ENCODE measurements at places on chromosomes 7 and 10.
A peak's percentile ranks its signal among the peaks of the same experiment; 100 is the strongest.

- no peak for DNase-seq
Measured at GRCh38 chr7:94512735-94513564, 3.3 kb downstream of the CASD1 start.

- DNase-seq: no peak
Measured at GRCh38 chr10:15747632-15748031, 27.9 kb upstream of the ITGA8 start.

DNA sequence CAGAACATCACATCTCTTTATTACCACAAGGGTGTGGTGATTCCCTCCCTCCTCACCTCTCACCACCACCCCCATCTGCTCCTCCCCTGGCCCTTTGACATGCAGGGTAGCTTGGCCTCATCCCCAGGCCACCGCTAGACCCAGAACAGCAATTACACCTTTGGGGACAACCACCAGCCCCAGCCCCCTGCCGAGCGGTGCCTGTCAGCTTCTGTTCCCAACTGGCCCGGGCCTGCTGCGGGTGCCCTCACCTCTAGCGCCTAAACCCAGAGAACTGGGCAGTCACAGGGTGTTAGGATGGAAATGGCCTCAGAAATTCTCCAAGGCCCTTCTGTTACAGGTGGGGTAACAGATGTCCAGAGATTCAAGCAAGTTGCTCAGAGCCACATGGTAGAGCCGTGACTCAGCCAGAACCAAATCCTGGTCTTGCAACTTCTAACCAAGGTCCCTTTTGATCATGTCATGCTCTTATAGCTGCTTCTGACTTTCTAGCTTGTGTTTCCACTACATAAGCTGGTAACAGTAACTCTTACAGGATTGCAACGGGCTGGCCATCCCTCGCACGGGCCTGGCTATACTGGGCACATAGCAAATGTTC, 78.0 kb downstream of the PRKAG2 start:
- DNase-seq: no peak

- no peak for DNase-seq
Measured at GRCh38 chr7:11078247-11078834, 104.7 kb downstream of the PHF14 start.

DNA sequence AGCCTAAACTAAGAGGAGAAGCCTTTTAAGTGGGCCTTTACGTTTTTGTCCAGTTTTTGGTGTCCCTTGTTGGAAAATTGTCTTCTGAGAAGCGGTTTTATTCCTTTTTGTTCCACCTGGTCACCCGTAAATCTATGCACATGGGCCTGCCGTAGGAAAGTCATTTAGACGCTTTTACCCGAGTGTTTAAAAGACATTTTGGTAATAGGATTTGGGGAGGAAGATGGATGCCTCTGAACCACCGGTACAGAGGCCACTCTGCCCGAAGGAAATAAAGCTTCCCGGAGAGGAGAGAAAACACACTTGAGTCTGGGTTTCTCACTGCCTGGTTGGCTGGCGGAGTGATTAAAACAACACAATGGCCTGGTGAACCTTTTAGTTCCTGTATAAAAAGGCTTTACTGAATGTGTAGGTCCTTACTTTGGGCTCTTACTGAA, 760 bp downstream of the THNSL1 start:
- DNase-seq: peak; percentile 2

DNA sequence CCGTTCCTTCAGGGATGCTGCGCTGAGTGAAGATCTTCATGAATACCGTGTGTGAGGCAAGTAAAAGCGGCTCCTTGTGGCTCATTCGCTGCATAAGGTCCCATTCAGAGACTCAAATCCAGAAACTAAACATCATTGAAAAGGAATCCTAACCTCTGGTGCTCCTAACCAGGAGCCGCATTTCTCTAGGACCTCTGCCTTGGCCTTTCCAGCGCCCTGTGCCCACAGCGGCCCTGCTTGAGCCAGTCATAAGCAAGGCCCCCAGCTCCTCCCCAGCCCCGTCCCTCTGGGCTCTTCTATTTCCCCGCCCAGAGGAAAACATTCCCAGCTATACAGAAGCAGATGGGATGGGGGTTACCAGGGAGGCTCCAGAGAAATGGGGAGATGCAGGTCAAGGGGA, 42.6 kb upstream of the INSIG1 start:
- DNase-seq: no peak

GRCh38 chr10:110008518-110009339, 945 bp downstream of the ADD3 start:
- peak; percentile 29 for DNase-seq

- no peak for DNase-seq
Measured at GRCh38 chr7:93551063-93551895, 23.2 kb downstream of the CALCR start.

GRCh38 chr10:32317795-32318357, 29.1 kb downstream of the EPC1 start:
- no peak for DNase-seq

- DNase-seq: no peak
Measured at GRCh38 chr10:127548022-127548421, 1.1 kb upstream of the NPS start.

- DNase-seq: no peak
Measured at GRCh38 chr10:104880624-104881398, 239.7 kb downstream of the SORCS3 start.

GRCh38 chr7:135330088-135330487, 96.5 kb downstream of the STRA8 start:
- DNase-seq: no peak

DNA sequence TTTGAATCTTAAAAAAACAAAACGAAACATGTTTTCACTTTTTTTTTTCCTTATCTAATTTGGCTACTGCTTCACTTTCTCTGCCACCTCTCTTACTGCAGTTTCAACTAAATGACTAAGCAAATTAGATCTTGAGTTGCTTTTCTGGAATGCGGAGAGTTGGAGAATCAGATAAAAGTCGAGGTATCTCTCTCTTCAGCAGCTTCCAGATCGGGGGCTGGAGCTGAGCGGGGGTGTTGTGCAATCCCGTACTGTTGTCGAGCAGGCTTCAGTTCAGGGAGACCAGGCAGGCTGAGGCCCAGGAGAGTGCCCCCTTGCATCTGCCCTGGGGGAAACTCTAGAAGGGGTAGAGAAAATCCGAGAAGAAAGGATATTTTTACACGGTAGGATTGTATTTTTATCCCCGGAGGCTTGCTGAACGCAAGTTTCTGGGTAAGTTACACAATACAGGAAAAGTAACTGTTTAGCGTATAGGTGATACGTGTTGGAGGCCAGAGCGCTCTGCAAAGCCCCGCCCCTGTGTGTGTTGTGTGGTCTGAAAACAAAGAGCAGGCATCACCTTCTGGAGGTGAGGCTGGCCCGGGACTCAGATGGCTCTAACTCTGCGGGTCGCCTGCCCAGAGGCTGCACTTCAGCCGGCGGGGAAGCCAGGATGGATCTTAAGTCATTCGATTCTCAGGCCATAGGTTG, 116.6 kb downstream of the KLF6 start:
- peak; percentile 58 for DNase-seq

GRCh38 chr7:11570922-11571550, 261.0 kb downstream of the THSD7A start:
- no peak for DNase-seq

- no peak for DNase-seq
Measured at GRCh38 chr7:98166668-98166970, 44.6 kb upstream of the BHLHA15 start.

- no peak for DNase-seq
Measured at GRCh38 chr7:150959739-150960734, 18.1 kb downstream of the KCNH2 start.

GRCh38 chr7:41842956-41843355, 140.1 kb upstream of the INHBA start:
- DNase-seq: no peak

DNA sequence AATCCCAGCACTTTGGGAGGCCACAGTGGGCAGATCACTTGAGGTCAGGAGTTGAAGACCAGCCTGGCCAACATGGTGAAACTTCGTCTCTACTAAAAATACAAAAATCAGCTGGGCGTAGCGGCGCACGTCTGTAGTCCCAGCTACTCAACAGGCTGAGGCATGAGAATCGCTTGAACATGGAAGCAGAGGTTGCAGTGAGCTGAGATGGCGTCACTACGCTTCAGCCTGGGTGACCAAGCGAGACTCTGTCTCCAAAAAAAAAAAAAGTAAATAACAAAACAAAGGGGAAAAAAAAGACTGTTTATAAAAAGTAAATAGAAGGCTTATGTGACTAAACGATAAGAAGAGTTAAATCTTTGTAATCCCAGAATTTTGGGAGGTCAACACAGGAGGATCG, 15.0 kb upstream of the DNMBP start:
- DNase-seq: no peak

- no peak for DNase-seq
Measured at GRCh38 chr10:72239409-72239808, 23.3 kb upstream of the ASCC1 start.

GRCh38 chr10:132877473-132877872, 64.9 kb downstream of the CFAP46 start:
- DNase-seq: no peak

DNA sequence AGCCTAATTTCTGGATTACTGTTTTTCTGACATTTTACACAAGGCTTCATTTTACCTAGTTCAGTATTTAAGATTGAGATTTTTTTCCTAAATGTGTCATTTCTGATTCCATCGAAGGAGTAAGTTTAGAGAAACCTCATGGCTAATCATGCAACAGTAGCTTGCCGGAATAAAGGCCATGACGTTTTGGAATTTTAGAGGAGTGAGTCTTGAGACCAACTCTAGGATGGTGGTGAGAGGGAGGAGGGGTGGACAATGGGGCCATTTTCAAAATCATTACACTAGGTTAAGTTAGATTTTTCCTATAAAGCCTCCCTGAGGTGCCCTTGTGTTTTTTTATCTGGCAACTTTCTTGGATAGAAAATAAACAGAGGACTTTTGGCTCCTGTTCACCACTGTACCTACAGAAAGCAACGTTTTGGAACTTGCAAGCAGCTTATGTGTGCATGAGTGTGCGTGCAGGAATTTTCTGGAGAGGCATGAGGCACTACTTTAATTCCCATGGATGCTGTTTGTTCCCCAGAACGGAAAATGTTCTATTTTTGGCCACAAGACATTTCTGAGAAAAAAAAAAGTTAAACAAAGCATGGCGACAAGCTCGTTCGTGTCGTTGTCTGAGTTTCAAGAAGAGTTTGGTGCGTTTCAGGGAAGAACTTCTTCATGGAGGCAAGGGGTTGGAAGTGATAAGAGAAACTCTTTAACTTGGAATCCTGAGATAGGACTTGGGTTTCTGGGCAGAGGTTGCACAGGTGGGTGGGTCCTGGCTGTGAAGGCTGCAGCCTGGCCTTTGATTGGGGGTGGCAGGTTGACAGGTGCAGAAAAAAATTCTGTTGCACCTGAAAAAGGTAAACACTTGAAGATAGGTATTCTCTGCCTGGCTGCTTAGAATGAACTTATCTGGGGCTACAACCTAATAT, 178.1 kb downstream of the PTEN start:
- DNase-seq: no peak

DNA sequence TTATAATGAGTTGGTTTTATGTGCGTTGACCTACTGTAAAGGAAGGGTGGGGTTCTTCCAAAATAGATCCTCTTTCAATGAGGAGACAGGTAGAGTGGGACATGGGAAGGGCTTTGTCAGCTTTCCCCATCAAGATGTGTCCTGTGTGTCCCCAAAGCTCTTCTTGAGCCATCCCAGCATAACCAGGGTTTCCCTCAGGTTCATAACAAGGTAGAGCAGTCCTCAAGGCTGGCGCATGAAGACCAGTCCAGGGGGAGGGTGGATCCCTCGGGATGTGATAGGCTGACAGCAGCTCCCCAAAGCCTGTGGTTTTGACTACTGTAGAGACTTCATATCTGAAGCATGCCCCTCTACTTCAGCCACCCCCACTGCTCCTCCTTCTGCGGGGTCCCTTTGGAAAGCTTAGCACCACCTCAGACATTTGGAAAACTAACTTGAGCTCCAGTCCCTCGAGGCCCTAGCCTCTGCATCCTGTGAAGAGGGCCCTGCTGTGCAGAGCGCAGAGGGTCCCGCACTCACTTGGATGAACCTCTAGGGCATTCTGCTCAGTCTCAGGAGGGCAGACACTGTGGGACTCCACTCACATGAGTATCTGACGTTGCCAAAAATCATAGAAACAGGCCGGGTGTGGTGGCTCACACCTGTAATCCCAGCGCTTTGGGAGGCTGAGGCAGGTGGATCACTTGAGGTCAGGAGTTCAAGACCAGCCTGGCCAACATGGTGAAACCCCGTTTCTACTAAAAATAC, 1.1 kb upstream of the GIMAP8 start:
- DNase-seq: no peak

Measured in T-helper 9 cell (primary cell).